Skeletal muscle cell (primary cell): ENCODE measurements at places on chromosomes 1 and 21.

GRCh38 chr1:7046314-7046713 is 261.1 kb downstream of the CAMTA1 start:
- DNase-seq: peak; percentile 40

GRCh38 chr1:88549536-88549935 is 134.5 kb upstream of the PKN2 start:
- no peak for DNase-seq

DNA sequence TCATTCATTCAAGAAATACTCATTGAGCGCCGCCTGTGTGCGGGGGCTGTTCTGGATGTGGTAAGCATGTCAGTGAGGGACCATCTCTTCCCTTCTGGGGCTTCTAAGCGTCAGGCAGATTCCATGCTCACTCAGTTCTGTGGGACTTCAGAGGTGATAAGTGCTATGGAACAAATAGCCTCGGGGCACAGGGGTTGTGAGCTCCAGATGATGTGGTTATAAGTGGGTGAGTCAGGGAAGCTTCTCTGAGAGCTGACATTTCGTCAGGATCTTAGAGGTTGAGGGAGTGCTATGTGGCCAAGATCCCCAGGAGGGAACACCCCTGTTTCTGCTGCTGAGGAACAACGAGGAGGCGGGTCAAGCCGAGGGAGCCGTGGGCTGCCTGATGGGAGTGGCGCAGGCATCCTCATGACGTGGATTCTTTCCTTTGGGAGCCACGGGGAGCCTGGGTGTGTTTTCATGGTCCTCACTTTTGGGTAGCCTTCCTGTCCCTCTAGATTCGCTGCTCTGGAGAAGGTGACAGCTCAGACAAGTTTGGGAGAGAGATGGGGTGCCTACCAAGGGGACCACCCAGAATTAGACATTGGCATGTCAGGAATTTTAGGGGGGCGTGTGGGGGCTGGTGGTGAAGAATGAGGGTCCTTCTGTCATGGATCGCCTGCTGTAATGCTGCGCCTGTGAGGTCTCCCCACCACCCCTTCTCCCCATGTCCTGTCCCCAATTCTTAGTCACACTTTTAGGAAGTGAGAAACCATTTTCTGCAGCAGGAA is 38.5 kb downstream of the HUNK start:
- DNase-seq: no peak

DNA sequence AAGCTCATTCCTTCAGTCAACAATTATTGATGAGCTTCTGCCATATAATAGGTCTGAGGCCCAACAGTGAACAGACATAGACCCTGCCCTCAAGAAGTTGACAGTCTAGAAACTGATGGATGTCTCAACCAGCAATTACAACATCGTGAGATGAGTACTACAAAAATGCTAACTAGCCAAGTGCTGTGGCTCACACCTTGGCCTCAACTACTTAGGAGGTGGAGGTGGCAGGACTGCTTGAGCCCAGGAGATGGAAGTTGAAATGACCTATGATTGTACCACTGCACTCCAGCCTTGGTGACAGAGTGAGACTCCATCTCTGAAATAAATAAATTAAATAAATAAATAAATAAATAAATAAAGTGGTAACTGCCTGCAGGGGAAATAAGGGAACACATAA is 11.7 kb upstream of the PTP4A2 start:
- no peak for DNase-seq

DNA sequence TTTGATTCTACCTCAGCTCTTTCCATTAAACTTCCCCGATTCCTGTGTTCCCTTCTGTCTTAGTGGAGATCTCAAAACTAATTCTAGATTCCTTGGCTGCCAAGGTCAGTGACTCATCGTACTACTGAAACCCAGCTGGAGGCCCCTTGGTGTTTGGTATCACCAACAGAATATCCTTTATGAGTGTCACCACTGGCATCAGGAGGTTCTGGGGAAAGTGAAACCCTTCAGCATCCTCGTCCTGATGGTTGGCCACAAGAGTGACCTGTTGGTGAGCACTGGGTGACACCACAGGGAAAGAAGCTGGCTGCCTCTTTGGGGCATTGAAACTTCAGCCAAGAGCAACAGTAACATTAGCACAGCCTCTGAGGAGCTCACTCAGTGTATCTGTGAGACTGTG is 9.6 kb downstream of the RAB42 start:
- peak; percentile 80 for DNase-seq

- DNase-seq: no peak
Observed at GRCh38 chr1:66539491-66539890, 5.5 kb downstream of the SGIP1 start.

- no peak for DNase-seq
Observed at GRCh38 chr1:226786550-226786949, 47.5 kb upstream of the ITPKB start.

- DNase-seq: no peak
Observed at GRCh38 chr1:162135271-162135775, 65.8 kb downstream of the NOS1AP start.

DNA sequence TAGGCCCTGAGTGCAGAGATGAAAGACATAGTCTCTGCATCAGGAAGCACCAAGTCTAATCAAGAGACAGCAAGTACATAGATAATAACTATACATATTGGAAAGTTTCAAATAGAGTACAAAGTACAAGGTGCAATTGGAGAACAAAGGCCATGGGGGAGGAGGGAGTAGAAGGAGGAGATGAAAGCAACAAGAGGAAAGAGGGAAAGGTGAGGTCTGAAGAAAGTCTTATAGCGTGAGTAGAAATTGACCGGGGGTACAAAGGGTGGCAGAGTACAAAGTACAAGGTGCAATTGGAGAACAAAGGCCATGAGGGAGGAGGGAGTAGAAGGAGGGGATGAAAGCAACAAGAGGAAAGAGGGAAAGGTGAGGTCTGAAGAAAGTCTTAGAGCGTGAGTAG is 244.2 kb upstream of the JUN start:
- DNase-seq: no peak

- DNase-seq: no peak
Observed at GRCh38 chr21:41892726-41893125, 13.6 kb upstream of the PRDM15 start.

DNA sequence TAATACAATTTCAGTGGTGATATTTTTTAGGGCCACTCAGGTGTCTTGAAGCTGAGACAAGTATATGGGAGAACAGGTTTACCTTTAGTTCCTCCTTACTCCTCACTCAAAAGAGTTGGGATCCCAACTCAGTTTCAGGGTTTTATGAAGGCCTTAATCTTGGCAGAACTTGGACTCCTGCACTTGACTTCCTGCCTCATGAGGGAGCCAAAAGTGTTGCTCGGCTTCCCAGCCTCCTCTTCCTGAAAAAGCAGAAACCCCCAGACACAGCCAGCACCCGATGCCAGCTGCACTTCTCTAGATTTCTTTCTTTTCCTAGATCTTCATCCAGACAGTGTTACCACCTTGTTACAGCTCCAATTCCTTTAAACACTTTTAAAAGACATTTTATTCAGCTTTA is 70.8 kb upstream of the TMPRSS2 start:
- DNase-seq: no peak

- peak; percentile 96 for DNase-seq
Observed at GRCh38 chr1:8004803-8005573, 21.1 kb downstream of the ERRFI1 start.

GRCh38 chr1:155904261-155904660 is 6.9 kb downstream of the RIT1 start:
- no peak for DNase-seq

DNA sequence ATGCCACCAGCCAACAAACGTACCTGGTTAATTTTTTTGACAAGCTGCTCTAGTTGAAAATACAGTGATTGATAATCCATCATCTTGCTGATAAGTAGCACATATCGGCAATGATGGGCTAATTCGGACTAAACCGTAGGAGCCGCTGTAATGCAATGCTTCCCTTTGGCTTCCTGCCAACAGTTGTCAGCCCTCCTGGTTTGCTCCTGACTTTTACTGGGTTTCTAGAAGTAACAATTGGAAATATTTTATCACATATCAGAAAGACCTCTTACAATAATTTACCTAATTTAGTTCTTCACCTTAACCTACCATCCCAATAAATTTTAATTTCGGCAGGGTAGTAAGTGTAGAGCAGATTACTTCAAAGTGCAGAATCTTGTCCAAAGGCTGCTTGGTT is 148.5 kb downstream of the DHRS3 start:
- DNase-seq: no peak
